ENCODE measurements at places on chromosomes 5 and 9.

- no peak for DNase-seq
These were observed 33.5 kb upstream of the SNAPC3 start for GRCh38 chr9:15389173-15389572.

DNA sequence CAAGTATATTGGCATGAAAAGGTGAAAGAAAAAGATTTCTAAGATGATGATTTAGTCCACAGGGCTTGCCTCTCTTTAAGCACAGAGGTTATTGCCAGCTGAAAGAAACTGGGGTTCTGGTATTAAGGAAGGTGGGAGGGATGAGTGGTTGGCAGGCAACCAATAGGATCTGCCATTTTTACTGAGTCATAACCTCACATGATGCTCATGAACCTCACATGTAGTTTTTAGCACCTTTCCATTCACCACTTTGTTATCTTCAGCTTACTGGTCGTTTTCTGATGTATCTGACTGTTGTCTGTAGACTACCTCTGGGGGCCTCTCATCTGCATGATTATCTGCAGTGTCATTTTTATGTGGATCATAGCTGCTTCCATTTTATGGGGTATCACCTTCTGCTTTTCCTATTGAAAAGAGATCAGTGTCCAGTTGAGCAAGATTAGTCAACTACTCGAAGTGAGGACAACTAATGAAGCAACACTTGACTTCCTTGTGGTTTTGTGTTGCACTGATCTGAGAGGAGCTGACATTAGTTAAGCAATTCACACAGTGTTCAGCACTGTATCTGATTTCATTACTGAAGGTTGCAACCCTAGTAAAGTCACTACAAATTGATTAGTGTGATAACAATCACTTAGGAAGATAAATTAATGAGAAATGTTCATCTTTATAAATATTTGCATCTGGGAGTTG is 186.3 kb downstream of the SGCD start:
- DNase-seq, result peak; percentile 0

DNA sequence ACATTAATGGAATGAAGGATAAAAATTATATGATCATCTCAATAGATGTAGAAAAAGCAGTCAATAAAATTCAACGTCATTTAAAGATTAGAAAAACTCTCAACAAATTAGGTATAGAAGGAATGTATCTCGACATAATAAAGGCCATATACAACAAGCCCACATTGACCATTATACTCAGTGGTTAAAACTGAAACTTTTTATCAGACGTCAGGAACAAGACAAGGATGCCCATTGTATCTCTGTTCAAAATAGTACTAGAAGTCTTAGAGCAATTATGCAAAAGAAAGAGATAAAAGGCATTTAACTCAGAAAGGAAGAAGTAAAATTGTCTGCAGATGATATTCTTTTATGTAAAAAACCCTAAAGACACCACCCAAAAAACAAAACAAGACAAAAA is 40.8 kb downstream of the C9 start:
- no peak for DNase-seq

DNA sequence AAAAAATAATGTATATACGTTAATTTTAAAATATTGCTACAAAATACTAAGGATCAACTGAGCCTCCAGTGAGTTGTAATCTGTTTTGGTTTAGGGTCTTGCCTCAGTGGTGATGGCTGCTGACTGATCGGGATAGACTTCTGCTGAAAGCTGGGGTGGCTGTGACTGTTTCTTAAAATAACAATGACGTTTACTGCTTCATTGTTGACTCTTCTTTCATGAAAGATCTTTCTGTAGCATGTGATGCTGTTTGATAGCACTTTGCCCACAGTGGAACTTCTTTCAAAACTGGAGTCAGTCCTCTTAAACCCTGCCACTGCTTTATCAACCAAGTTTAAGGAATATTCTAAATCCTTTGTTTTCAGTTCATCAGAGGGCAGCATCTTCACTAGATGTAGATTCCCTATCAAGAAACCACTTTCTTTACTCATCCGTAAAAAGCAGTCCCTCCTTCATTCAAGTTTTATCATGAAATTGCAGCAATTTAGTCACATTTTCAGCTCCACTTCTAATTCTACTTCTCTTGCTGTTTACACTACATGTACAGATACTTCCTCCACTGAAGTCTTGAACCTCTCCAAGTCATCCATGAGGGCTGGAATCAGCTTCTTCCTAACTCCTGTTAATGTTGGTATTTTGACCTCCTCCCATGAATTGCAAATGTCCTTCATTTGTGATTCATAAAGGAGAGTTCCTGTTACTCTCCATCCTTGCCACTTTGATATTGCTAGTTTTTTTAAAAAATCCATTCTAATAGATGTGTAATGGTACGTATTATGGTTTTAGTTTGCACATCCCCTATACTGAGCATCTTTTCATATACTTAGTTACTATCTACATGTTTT is 41.5 kb upstream of the PTPDC1 start:
- DNase-seq, result no peak

GRCh38 chr5:55578771-55579170 is 44.0 kb upstream of the PLPP1 start:
- no peak for DNase-seq

- no peak for DNase-seq
These were observed 50.1 kb downstream of the TNFSF8 start for GRCh38 chr9:114880291-114880745.

DNA sequence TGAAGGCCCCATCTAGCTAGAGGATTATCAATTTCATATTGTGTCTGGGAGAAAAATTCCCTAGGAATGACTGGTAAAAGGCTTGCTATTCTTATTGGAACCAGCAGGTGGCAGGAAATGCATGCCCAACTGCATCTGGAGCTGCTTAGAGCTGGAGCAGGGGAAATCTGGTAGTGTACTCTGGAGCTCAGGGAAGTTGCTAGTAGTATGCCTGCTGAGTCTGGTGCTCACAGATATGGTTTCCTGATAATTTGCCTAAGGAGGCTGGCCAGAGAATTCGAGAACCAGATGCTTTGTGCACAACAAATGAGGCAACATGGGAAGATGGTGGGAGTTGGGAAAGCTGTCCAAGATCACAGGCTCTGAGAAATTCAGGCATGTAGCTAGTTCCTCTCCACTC is 53.7 kb downstream of the G3BP1 start:
- peak; percentile 73 for DNase-seq

GRCh38 chr5:82466986-82467561 is 188.9 kb upstream of the RPS23 start:
- peak; percentile 54 for DNase-seq

DNA sequence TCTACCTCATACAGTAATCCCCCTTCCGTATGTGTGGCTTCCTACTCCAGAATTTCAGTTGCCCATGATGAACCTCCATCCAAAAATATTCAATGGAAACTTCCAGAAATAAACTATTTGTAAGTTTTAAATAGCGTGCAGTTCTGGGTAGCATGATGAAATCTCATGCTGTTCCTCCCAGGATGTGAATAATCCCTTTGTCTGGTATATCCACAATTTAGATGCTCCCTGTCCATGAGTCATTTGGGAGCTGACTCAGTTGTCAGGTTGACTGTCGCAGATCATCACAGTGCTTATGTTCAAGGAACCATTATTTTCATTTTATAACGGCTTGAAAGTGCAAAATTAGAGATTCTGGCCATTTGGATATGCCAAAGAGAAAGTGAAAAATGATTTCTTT is 290.1 kb upstream of the CDH9 start:
- peak; percentile 90 for DNase-seq

DNA sequence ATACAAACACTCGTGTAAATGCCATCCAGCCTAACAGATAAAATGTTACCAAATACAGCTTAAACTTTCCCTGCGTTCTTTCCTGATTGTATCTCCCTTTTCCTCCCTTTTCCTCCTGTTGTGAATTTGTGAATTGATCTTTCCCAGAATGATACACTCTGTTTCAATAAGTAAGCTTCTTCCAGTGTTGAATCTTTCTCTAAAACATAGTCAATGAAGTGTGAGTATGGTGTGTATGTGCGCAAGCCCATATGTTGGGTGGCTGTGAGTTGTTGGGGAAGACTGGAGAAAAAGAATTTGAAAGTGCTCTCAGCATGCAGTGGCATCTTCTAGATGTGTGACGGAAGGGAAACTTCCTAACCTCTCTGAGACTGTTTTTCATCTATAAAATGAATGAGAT is 143.1 kb upstream of the KLF4 start:
- DNase-seq, result no peak

DNA sequence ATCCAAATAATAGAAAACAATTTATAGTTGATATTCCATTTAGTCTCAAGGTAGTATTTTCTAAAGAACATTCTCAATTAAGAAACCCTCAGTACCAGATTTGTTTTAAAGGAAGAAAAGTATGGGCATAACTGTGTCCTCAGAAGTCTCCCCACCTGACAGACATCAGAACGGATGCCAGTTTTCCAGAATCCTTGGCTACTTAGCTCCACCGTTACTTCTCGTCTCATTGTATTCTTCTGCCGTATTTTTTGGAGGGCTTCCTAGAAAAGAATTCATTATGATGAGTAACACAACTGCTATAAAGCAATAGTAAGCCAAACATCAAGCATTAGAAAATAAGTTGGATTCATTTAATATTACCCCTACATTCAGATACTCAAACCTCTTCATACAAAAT is 67.8 kb downstream of the DROSHA start:
- peak; percentile 26 for DNase-seq

DNA sequence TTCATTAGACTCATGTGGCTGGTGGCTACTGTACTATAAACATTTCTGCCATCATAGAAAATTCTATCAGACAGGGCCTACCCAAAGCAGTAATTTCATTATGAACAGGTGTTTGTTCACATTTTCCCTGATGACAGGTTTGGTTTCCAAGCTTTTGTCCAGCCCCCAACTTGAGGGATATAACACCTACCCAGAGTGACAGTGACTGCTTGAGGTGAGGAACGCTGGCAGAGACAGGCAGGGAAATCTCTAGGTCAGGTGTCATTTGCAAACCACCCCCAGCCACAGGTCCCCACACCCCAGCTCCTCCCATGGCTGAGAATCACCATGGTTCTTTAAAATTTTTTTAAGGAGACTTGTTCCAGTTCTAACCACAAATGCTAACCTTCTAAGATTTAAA is 25.5 kb downstream of the GOLM1 start:
- no peak for DNase-seq

DNA sequence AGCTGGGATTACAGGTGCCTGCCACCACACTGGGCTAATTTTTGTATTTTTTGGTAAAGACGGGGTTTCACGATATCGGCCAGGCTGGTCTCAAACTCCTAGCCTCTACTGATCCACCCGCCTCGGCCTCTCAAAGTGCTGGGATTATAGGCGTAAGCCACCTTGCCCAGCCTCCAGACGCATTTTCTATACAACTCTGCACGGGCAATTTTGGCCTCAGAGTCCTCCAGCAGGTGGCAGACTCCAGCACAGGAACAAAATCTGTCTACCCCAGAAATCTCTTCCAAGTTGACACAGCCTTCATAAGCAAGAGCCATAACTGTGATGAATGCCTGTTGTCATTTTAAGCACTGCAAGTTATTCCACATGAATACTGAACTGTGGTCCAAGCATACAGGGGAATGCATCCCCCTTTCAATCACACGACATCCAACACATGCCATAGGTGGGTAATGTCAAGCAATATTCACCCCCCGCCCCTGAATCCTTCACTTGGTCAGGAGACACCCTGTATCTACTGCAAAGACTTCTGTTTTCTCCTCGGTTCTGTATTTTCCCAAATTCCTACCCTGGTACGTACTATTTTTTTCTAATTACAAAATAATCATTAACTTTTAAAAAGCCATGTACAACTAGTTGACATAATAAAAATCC is 50.8 kb downstream of the ALDH7A1 start:
- peak; percentile 14 for DNase-seq

DNA sequence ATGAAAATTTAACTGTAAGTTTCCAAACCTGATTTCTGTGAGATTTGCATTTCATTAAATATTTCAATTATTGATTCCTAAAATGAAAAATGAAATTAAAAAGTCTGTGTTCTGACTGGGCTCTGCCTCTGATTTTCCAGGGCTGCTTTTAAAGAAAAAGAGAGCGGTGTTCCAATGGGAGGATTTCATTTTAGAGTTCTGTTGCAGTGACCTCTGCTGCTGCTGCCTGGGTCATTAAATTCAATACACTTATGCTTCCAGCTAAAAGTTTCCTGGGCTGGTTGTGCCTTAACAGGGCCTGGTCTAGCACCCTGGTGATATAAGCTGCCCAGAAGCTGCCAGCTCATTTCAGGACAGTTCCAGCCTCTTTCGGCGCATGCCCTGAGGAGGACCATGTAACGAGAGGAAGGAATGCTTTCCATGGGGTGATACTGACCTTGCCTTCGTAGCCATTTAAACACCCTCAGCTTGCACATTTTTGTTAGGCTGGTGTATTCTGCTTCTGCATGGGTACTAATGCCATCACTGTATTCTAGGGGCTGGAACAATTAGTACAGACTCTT is 93.3 kb downstream of the TMEM174 start:
- DNase-seq, result no peak

- no peak for DNase-seq
These were observed 307.6 kb downstream of the PJA2 start for GRCh38 chr5:109102096-109102690.

DNA sequence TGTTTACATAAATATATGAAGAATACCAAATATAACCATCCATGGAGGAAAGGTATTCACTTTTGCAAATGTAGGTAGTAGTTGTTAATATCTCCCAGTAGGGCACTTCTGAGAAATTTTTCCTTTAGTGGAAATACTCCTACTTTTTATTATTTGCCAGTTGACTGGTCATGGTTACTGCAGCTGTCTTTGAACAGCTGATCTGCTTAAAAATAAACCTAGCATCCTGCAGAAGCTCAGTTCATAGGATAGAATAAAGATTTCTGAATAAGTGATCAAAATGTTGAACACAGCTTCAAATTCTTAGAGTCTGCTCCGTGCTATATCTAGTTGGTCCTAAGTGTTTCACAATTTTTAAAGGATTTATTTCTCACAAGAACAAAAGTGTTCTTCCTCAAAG is 270.7 kb upstream of the TRPC7 start:
- DNase-seq, result no peak

DNA sequence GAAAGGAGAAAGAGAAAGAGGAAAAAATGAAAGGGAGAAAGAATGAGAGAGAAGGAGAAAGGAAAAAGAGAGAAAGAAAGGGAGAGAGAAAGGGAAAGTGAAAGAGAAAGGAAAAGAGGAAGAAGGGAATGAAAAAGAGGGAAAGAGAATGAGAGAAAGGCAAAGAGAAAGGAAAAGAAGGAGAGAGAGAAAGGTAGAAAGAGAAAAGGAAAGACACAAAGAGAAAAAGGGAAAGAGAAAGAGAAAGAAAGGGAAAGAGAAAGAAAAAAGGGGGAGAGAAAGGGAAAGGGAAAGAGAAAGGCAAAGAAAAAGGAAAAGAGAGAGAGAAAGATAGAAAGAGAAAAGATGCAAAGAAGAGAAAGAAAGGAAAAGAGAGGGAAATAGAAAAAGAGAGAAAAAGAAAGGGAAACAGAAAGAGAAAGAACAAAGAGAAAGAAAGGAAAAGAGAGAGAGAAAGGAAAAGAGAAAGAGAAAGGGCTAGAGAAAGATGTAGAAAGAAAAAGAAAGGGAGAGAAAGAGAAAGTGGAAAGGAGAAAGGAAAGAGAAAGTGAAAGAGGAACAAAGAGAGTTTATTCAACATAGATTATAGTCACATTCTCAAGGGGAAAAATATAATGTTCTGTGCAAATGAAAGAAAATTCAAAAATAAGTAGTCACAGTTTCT is 165.2 kb downstream of the TMEM38B start:
- DNase-seq, result no peak

GRCh38 chr9:80796632-80797031 is 892.7 kb downstream of the TLE1 start:
- DNase-seq, result no peak

Data from osteoblast (primary cell).